Natural killer cell treated with Interleukin-12 subunit alpha and Interleukin-12 subunit beta and Interleukin-15 and Interleukin-18, amount 100 ng/mL, for 72 hours (primary cell): ENCODE measurements at places on chromosomes 13 and 19. TPM values are rescaled to one million over a fixed set of nuclear protein-coding genes. Genes with fewer than 3 reads are reported as not detected.
A peak's percentile ranks its signal among the peaks of the same experiment; 100 is the strongest.

Gene GPR18
- total RNA-seq = 20.6 TPM

Gene KIR2DL1
- 11.4 TPM for total RNA-seq

DNA sequence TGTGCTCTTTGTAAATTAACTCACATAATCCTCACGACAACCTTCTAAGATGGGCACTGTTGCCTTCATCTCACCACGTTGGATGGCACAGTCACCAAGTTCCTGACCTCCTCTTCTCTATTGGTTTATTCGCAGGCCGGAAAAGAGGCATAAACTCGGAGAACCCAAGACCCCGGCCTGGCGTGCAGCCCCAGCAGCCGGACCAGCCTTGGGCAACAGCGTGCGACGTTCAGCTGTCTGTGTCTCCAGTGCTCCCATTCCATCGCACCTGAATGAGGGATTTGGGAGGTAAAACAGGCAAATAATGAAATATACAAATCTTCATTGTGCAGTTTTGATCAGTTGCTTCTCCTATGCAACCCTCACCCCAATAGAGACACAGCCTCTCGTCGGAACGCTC, 34.5 kb upstream of the GAS6 start:
- H3K36me3 ChIP-seq = peaks cover 5% of the 10 kb centered on the region
- peaks cover 36% of the 10 kb centered on the region for H3K27me3 ChIP-seq
- H3K4me3 ChIP-seq = no peak overlapping the region
- H3K27ac ChIP-seq = no peak overlapping the region
- no peaks in the 10 kb centered on the region for H3K4me1 ChIP-seq

Gene PLIN3
- 34.0 TPM for total RNA-seq

DNA sequence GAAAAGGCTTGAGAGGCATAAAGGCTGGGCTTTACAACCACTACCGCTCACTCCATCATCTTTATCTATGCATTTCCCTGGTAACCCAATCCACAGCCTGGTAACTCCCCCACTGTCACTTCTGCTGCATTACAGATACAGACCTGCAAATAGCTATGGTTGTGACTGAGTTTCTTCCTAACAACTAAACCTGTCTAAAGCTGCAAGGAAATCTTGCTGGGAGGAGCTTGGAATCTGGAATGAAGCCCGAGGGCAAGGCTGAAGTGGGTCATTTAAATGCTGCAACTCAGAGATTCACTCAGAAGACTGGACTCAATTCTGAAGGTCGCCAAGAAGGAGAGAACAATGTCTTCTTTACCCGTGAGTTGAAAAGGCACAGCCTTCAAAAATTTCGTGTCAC, at the start of gene LGALS13:
Gene LGALS13 (plus strand): TSS at position 301 of the 400 bp plus-strand sequence. CDS start 45 bp downstream, at position 346.
- no peaks in the 10 kb centered on the region for H3K36me3 ChIP-seq
- no peaks in the 10 kb centered on the region for H3K4me1 ChIP-seq
- H3K27me3 ChIP-seq = peaks cover 35% of the 10 kb centered on the region
- no peak for DNase-seq

GRCh38 chr13:30675717-30676116, 58.0 kb downstream of the USPL1 start:
- H3K4me1 ChIP-seq = peaks cover 26% of the 10 kb centered on the region
- no peaks in the 10 kb centered on the region for H3K27me3 ChIP-seq
- H3K4me3 ChIP-seq = peak overlapping the region; percentile 57
- H3K27ac ChIP-seq = peak overlapping the region; percentile 27
- no peak for DNase-seq
- H3K36me3 ChIP-seq = no peaks in the 10 kb centered on the region

GRCh38 chr13:78497702-78498355, 105.5 kb downstream of the POU4F1 start:
- H3K4me3 ChIP-seq = no peak overlapping the region
- no peak overlapping the region for H3K27ac ChIP-seq
- H3K36me3 ChIP-seq = no peaks in the 10 kb centered on the region
- no peaks in the 10 kb centered on the region for H3K4me1 ChIP-seq

- peaks cover 24% of the 10 kb centered on the region for H3K36me3 ChIP-seq
- H3K4me3 ChIP-seq = no peak overlapping the region
- no peak overlapping the region for H3K27ac ChIP-seq
- H3K4me1 ChIP-seq = no peaks in the 10 kb centered on the region
Measured at GRCh38 chr19:53109527-53109926, 6.3 kb upstream of the ZNF160 start.

Gene KCNN4
- total RNA-seq = 99.4 TPM

DNA sequence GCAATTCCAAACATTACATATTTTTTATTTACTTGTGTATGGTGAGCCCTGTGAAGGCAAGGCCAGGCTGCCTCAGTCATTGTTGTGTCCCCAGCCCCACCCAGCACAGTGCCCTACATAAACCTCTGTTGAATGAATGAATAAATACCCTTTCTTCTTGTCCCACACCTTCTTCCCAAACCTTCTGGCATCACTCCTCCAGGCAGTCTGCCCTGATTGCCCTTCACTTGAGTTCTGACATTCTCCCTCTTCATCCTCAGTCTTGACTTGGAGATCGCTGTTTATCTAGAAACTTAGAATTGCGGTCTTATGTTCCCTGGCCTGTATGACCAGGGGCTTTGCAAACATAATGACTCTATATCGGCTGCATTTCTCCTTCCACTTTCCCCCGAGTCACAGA, 5.2 kb upstream of the OPA3 start:
- peaks cover 21% of the 10 kb centered on the region for H3K4me1 ChIP-seq
- DNase-seq = no peak
- H3K27ac ChIP-seq = no peak overlapping the region
- H3K27me3 ChIP-seq = peaks cover 31% of the 10 kb centered on the region

- DNase-seq = no peak
- H3K4me1 ChIP-seq = no peaks in the 10 kb centered on the region
- H3K27ac ChIP-seq = no peak overlapping the region
- no peak overlapping the region for H3K4me3 ChIP-seq
- H3K36me3 ChIP-seq = no peaks in the 10 kb centered on the region
Measured at GRCh38 chr13:64057372-64058020, 2641.8 kb upstream of the PCDH20 start.

- no peak for DNase-seq
- H3K36me3 ChIP-seq = no peaks in the 10 kb centered on the region
- no peak overlapping the region for H3K27ac ChIP-seq
- peaks cover 4% of the 10 kb centered on the region for H3K4me1 ChIP-seq
- H3K27me3 ChIP-seq = peaks cover 12% of the 10 kb centered on the region
Measured at GRCh38 chr13:77779552-77780272, 82.2 kb downstream of the SLAIN1 start.
